ENCODE measurements at places on chromosomes 3 and 15.

- DNase-seq, result no peak
Observed at GRCh38 chr3:194440756-194441155, 41.7 kb upstream of the GP5 start.

DNA sequence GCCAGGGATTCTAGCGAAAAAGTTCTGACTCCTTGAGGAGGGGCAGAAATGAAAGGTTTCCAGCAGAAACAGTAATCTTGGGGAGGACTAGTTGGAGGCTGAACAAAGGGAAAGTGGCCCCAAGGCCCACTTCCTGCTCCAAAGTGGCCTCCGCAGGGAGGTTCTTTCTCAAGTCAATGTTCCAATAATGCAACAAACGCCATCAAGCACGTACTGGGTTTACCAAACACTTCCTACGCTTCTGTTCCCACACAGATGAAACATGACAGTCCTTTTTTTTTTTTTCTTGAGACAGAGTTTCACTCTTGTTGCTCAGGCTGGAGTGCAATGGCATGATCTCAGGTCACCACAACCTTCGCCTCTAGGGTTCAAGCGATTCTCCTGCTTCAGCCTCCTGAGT is 9.6 kb upstream of the RCCD1 start:
- DNase-seq, result peak; percentile 84

GRCh38 chr3:75631541-75631940 is 32.6 kb upstream of the FRG2C start:
- no peak for DNase-seq

GRCh38 chr3:30477149-30477921 is 129.1 kb upstream of the TGFBR2 start:
- peak; percentile 61 for DNase-seq

DNA sequence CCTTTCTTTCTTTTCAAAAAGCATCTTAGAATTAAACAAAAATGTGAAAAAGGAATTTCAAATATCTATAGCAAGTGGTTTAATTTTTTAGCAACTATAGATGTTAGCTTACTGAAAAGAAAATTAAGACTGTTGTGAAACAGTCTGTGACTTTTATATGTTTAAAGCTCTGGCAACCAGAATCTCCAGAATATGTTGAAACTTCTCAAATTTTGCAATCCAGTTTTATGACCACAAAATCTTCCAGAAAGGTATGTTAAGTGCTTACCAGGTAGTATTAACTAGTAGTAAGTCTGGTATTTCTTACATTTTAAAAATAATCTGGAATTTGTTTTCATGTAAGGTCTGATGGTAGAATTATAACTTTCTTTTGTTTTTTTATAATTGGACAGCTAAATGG is 235.0 kb downstream of the SLC9A9 start:
- peak; percentile 28 for DNase-seq

DNA sequence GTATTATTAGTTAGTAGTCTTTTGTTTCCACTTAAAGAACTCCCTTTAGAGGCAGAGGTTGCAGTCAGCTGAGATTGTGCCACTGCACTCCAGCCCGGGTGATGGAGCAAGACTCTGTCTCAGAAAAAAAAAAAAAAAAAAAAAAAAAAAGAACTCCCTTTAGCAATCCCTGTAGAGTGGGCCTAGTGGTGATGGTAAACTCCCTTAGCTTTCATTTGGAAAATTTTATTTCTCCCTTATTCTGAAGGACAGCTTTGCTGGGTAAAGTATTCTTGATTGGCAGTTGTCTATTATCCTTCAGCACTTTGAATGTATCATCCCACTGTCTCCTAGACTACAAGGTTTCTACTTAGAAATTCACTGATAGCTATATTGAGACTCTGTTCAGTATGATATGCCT is 46.0 kb downstream of the RPL39L start:
- peak; percentile 10 for DNase-seq

DNA sequence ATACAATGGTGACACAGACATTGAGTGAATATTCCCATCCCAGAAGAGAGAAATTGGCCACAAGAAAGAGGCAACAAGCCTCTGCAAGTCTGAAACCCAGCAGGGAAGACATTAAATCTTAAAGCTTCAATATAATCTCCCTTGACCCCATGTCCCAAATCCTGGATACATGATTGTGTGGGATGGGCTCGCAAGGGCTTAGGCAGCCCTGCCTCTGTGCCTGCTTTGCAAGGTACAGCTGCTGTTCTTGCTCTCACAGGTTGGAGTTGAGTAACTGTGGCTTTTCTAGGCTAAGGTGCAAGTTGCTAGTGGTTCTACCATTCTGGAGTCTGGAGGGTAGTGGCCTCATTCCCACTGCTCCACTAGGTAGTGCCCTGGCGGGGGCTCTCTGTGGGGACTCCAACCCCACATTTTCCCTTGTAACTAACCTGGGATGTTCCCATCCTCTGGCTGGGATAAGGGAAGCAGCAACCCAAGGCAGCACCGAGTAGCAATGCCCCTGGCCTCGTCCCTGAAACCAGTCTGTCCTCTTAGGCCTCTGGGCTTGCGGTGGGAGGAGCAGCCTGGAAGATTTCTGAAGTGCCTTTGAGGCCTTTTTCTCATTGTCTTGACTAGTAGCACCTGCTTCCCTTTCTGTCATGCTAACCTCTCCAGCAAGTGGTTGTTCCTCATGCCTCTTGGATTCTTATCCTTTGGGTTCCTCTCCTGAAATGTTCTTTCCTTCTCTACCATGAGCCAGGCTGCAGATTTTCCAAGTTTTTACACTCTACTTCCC is 90.0 kb downstream of the FAM174B start:
- no peak for DNase-seq

DNA sequence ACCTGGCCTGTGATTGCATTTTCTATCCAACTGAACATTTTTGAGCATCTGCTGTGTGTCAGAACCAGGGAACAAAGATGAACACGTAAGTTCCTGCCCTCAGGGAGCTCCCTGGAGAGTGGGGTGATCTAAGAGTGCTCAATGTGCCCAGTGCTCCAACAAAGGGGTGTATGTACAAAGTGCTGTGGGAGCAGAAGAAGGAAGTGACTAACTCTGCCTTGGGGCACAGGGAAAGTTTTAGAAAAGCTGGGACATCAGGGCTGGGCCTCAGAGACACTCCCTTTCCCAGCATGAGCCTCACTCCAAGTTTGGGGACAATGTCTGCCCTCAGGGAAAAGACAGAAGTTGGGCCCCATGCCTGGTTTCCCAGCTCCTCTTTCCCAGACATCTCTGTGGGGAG is 27.6 kb upstream of the BNC1 start:
- DNase-seq, result no peak

GRCh38 chr3:55558316-55558715 is 71.2 kb upstream of the WNT5A start:
- no peak for DNase-seq

- DNase-seq, result no peak
Observed at GRCh38 chr3:192054881-192055280, 593.9 kb downstream of the PYDC2 start.

DNA sequence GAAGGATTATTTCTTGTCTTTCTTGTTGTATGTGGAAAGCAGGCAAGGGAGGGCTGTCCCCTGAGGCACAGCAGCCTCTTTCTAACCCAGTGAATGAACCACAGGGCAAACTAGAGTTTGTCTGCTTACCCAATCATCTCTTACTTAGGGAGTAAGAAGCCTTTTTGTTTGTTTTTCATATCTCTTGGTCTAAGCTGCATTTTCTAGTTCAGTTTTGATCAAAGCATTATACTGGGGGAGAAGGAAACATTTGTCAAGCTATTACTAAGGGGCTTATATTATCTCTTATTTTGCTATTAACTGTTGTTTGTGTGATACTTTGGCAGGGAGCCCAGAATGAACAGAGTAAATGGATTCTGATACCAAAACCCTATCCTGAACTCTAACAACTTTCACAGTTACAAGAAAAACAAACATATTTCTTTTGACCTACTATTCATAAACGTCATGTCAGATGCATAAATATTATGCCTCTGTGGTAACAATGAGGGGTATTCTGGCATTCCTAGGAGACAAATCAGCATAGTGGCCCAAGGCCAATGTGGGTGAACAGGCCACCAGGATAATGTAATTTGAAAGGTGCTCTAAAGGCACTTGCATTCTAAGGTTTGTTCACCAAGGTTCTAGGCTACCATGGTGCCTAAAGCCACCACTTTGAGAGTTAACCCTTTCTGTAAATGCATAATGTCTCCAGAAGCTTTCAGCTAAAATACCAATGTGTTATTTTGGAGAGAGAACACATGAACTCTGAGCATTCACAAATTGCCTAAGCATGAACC is 271.6 kb upstream of the ZPLD1 start:
- no peak for DNase-seq

- DNase-seq, result no peak
Observed at GRCh38 chr3:179081885-179082284, 10.3 kb upstream of the ZMAT3 start.

- no peak for DNase-seq
Observed at GRCh38 chr3:31161889-31162288, 267.4 kb upstream of the GADL1 start.

DNA sequence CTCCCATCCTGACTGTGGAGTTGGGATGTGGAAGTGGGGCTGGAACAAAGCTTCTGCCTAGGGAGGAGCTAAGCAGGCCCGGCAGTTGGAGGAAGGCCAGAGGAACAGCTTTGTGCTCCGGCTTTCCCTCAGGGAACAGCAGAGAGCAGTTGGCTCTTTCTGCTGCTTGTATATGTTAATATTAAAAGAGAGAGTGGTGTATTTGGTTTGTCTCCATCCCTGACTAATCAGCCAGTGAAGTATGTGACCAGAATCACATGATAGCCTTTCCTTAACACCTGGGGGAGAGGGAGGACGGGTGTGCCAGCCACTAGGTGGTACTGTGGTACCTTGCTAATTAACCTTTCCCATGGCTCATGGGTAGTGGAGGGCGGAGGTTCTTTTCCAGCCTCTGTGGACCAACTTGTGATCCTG is 10.0 kb downstream of the EIF2B5 start:
- peak; percentile 35 for DNase-seq

DNA sequence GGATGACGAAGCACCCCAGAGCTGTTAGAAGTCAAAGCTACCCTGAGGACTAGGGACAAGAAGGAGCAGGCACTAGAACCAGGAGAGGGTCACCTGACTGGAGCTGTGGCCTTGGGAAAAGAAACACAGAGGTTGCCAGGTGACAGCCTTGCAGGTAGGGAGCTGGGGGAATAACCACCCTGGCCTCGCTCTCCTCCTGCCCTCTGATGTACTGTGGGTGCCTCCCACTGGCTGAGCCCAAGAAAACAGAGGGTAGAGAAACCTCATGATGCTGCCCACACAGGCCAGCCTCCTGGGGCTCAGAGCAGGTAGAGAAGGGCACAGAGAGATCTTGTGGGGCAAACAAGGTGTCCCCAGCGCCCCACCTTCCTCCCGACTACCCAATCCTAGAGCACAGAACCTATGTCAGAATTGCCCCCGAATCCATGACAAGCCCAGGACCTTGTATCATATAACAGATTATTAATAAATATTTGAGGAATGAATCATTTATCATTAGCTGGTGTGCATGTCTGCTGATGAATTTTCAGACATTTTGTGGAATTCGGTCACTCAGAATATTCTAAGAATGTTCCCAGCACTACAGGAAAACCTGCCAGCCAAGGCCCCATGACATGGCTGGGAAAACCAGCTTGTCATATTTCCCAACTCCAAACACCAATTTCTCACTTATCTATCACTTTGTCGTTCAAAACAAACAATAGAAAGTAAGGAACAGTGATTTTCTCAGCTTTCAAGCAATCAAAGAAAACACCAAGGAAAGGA is 59.8 kb upstream of the MEX3B start:
- no peak for DNase-seq

GRCh38 chr15:97977734-97978133 is 17.2 kb downstream of the ARRDC4 start:
- DNase-seq, result no peak

DNA sequence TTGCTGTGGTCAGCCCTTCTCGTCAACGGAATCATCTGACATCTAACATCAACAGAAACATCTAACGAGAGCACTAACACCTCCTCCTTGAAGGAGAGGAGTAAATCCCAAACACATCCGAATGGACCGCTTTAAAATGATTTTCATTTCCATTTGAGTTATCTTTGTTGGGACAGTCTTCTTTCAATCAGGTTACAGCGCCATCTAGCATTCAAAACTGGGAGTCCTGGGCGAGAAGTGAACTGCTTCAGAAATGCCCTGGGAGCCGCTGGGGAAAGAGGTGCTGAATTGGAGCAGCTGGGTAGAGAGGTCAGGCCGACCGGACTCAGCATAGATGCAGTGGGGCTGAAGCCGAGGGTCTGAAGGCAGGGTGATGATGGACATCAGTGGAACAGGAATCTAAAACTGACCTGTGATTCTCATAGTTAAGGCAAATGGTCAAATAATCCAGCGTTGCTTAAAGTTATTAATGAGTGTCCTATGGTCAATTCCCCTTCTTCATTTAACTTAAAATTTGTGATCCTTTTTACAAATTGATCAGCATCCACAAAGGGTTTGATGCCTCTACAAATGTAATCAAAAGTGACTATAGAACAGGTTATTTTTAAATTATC is 170.0 kb upstream of the NDN start:
- peak; percentile 11 for DNase-seq

DNA sequence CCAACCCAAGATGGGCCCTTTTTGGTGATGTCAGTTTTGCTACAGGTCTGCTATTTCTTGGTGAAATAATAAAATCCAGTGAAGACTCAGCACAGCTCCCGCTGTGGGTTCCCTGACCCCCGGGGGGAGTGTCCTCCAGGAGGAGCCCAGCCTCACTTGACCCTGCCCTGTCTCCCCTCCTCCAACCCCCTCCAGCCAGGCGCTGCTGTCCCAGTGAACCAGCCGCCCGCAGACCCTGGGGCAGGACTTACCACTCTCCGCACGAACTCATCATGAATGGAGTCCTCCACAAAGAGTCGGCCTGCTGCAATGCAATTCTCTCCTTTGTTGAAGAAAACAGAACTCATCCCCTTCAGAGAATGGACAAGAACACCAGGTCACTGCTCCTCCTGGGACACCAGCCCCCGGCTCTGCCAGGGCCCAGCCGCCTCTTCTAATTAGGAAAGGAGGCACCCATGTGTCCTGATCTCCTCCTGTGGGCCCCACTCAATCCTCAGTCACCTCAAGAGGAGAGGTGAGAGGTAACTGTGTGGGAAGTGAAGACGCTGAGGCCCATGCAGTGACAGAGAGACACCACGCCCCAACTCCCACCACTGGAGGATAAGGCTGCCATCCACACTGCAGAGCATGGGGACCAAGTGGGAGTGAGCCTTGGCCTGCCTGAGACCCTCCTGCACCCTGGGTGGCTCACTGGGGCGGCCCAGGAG is 28.8 kb upstream of the SLC41A3 start:
- no peak for DNase-seq

- DNase-seq, result no peak
Observed at GRCh38 chr3:170137986-170138385, 43.5 kb downstream of the PHC3 start.

DNA sequence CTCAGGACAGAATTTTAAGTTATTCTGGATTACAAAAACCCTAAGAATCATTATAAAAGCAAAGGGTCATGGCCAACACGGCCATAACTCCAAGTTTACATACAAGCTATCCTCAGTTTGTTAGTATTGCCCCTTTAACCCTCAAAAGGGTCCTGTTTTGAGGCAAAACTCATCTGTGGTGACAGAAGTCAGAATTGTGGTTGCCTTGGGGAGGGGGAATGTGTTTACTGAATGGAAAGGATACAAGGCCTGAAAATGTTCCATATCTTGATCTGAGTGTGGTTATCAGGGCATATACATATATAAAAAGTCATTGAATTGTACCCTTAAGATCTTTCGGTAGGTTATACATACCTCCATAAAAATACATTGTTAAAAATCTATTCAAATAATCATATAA is 2.1 kb downstream of the SFMBT1 start:
- no peak for DNase-seq

- DNase-seq, result peak; percentile 66
Observed at GRCh38 chr3:32384938-32385337, 6.7 kb upstream of the CMTM7 start.
